ENCODE measurements at places on chromosomes 1 and 21.

GRCh38 chr1:154851392-154852177, 18.5 kb downstream of the KCNN3 start:
- no peak for DNase-seq

GRCh38 chr1:27454610-27455009, 35.4 kb downstream of the WASF2 start:
- DNase-seq = no peak

DNA sequence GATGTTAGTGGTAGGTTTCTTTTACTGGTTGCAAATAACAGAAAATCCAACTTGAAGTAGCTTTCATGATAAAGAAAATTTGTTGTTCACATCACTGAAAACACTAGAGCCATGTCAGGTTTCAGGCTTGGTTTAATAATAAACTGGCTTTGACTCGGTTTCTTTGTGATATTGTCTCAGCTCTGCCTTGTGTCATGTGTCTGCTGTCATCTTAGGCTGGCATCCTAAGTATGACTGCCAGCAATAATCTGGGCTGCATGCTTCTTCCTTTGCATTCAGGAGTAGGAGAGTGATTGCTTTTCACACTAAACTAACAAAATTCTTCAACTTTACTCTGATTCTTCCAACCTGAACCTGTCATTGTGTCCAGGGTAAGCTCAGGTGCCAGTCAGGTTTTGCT, 474.0 kb upstream of the B3GALT2 start:
- DNase-seq = no peak

GRCh38 chr1:97573553-97573952, 347.3 kb downstream of the DPYD start:
- DNase-seq = no peak

- DNase-seq = no peak
These were observed 15.0 kb downstream of the ITSN1 start for GRCh38 chr21:33657124-33657820.

GRCh38 chr1:55235722-55236121, 20.6 kb upstream of the USP24 start:
- peak; percentile 43 for DNase-seq

GRCh38 chr1:25653558-25653957, 37.0 kb downstream of the MAN1C1 start:
- no peak for DNase-seq

GRCh38 chr1:64320922-64321614, 117.6 kb downstream of the UBE2U start:
- DNase-seq = no peak

DNA sequence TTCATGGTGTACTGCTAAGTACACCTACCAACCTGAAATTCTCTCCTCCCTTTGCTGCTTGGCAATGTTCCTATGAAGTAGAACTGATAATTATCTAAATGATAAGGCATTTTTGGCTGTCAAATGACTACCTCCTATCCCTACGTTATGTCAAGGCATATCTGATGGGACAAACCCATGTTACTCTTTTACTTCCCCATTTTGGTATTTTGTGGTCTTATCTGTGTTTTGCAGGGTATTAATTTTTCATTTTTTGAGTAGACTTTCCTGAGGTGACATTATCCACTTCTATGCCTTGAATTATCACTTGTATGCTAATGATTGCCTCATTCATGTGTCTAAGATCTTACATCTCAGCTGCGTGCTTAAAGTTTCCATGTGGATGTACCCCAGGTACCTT, 499.6 kb upstream of the B3GALT2 start:
- DNase-seq = no peak

DNA sequence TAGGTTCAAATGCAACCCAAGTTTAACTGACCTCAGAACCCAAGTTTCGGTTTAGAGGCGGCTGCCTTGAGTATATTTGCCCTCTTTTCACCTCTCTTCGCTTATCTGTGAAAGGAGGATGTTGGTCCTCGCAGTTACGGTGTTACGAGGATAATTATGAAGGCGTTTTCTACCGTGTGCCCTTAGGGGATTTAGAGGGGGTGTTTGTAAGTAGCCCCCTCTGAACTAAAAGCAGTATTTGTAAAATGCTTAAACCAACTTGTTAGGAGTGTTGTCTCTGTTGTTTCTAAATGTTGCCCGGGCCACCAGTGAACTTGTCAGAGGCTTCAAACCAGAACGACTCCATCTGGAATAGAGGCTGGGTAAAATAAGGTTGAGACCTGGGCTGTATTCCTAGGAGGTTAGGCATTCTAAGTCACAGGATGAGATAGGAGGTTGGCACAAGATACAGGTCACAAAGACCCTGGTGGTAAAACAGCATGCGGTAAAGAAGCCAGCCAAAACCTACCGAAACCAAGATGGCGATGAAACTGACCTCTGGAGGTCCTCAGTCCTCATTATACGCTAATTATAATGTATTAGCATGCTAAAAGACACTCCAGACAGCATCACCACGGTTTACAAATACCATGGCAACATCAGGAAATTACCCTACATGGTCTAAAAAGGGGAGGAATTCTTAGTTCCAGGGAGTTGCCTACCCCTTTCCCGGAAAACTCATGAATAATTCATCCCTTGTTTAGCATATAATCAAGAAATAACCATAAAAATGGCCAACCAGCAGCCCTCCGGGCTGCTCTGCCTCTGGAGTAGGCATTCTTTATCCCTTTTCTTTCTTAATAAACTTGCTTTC, 1.0 kb upstream of the PSRC1 start:
- no peak for DNase-seq

- DNase-seq = no peak
These were observed at the start of gene SYT2 for GRCh38 chr1:202710070-202711045. SYT2 (minus strand) TSS chr1:202710454; CDS start chr1:202605772, 104,682 bp downstream.

GRCh38 chr1:236830560-236830959, 35.5 kb downstream of the MTR start:
- no peak for DNase-seq

DNA sequence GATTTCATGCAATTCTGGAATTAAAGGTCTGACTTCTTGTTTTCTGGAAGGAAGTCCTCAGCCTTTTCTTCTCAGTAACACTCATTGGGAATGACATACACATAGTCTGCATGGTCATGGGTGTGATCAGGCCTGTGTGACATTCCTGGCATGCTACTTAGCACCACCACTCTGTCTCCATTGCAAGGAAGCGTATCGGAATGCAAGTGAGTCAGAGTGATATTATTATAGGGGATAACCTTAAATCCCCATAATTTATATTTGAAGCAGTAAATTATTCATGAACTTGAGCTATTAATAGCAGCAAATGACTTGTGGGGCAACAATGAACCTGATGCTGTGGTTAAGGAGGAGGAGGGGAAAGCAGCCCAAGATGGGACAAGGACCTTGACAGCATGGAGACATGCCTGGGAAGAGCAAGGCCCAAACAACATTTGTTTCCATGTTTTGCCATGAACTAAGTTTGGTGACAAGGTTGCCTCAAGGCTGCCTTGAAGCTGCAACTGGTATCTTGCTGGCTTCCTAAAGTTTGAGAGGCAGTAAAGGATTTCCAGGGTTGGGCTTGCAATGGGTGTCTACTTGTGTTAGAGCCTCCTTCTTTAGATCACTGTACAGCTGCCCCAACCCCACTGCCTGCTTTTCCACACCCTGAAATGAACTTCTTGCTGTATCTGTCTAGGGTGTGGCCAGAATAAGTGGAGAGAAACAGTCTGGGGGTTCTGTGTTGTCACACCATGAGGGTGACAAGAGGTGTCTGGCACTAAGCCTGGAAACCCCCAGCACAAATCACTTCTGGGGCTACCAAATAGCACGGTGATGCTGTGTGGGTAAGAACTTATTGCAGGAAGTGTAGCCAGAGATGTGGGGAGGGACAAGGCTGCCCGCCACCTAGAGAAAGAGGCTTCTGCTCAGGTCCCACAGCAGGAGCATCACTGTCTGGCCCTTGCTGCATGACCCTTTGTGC, 4.6 kb downstream of the MAB21L3 start:
- no peak for DNase-seq

- no peak for DNase-seq
These were observed 82.7 kb upstream of the KCTD3 start for GRCh38 chr1:215484171-215484939.

DNA sequence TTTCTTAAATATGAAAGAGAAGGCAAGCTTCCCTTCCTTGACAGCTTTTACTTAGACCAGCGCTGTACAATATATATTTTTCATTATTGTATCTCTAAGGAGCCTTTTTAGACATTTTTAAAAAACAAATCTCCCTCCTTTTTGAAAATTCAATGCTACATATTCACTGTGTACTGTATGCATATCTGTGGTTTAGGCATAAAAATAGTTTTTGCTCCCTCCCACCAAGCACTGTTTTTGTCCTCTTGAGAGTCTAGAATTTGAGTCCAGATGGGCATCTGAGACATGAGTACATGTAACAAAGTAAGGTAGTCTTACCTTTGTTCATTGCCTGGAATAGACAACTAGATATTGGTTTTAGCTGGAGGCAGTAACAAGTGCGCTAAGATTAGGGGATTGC, 488.5 kb upstream of the RUNX1 start:
- no peak for DNase-seq

GRCh38 chr1:223811634-223812101, 34.1 kb downstream of the TP53BP2 start:
- no peak for DNase-seq

GRCh38 chr21:15741510-15741909, 11.7 kb downstream of the USP25 start:
- no peak for DNase-seq

- no peak for DNase-seq
These were observed 10.7 kb downstream of the MR1 start for GRCh38 chr1:181044449-181044966.

DNA sequence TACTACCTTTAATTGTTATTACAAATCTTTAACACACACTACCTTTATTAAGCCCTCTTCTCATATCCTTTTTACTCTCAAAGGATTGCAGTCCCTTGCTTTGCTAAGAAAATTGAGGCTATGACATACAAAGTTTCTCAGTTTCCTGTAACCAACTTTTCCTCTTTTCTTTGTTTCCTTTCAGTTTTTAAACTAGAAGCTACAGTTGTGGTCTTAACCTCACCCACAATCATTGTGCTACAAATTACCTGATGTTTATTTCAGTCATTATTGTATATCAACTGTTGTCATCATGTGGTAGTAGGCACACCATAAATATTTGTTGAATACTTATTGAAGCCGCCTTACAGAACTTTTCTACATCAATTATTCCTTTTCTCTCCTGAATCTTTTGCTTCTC, 51.8 kb downstream of the SLAMF6 start:
- no peak for DNase-seq

DNA sequence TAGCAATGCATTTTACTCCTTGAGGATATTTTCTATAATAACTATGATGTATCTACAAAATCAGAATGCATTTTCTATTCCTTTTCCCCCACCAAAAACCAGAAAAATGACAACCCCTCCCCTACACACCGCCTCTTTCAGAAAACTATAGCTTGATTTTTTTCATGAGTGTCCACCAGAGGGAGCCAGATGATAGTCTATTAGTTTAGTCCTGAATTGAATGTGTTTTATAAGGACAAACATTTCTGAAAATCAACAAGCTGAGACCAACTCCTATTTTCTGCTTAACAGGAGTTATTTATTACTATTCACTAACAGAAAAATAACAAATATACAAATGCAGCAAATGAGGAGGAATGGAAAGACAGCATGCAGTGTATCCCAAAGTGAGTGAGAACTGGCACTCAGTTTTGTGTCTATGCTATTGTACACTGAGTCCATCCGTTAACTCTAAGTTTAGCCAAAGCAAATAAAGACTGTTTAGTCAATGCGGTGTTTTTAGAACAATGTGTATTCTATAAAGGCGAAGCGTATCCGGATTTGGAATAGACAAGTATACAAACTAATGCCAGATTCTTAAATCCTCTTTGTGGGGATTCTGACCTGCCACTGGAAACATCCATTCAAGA, 182.6 kb downstream of the VAV3 start:
- peak; percentile 3 for DNase-seq

DNA sequence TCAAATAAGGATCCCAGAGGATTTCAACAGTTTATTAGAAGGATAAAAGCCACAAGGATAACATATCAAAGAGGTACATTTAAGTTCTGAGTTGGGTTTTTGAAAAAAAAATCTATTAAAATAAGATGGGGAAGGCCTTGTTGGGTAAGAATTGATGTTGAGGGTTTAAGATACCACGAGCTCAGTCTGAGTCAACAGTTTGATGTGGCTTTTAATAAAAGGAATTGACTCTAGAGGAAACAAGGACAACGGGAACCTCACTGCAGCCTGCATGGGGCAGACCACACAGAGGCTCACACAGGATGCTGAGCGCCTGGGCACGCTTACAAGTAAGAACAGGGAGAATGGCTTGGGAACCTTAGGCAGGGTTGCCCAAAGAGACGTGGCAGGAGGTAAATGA, 107.5 kb downstream of the TIAM1 start:
- DNase-seq = no peak

- DNase-seq = peak; percentile 47
These were observed 10.3 kb upstream of the SLC30A10 start for GRCh38 chr1:219938706-219939105.

DNA sequence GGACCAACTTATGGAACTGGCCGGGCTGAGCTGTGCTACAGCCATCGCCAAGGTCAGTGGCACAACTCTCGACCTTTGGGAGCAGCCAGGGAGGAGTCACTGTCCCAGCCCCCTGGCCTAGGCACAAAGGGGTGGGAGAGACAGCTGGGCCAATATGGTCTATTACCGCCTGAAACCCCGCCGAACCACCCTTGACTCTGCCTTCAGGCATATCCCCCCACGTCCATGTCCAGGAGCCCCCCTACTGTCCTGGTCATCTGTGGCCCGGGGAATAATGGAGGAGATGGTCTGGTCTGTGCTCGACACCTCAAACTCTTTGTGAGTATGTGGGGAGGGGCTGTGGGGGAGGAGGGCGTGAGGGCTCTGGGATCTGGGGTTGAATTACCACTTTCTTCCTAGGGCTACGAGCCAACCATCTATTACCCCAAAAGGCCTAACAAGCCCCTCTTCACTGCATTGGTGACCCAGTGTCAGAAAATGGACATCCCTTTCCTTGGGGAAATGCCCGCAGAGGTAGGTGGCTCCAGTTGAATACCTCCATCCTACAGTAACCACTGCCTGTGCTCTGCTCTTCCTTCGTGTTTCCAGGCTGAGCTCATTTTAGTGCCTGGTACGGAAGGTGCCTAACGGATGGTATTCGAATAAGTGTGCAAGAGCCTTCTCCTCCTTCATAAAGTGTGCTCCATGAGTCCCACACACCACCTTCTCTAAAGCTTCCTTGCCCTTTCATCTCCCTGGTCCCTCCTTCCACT, 758 bp downstream of the NAXE start:
- DNase-seq = no peak

- no peak for DNase-seq
These were observed 5.0 kb downstream of the RNF11 start for GRCh38 chr1:51241119-51241518.
